AG04449 (cell line): ENCODE measurements at places on chromosomes 11 and 22.

DNA sequence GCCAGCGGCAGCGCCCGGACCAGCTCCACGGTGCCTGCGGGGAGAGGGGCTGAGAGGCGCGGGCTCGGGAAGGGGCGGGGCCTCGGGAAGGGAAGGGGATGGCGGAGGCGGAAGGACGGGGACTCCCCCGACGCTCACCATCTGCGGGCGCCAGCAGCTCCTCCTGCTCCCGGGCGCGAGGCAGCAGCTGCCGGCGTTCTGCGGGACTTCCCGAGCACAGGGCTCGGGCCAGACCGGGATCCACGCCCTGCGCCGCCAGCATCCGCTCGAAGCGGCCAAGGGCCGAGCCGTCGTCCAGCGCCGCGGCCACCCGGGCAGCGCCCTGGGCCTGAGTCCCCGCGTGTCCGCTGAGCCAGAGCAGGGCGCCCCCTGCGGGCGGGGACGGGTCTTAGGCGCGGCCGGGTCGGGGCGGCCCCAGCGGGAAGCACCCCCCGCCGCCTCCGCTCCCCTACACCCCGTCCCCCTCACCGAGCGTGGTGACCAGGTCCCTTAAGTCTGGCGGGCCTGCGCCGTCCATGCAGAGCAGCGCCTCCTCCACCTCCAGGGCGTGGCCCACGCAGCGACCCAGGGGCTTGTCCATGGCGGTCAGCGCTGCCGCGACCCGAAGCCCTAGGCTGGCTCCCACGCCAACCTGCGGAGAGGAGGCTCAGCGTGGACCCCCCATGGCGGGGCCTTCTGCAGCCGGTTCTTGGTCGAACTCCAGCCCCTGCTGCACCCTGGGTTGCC is 873 bp upstream of the SCO2 start:
- DNase-seq, result no peak

- no peak for DNase-seq
These were observed 53.2 kb downstream of the SHISAL1 start for GRCh38 chr22:44259366-44260215.

- DNase-seq, result no peak
These were observed 5.1 kb upstream of the MYEOV start for GRCh38 chr11:69288883-69289242.

GRCh38 chr22:23070418-23071229 is at the start of gene GNAZ:
TSS of gene GNAZ (plus strand) at chr22:23070519. CDS start at chr22:23095696, 25,177 bp downstream.
- DNase-seq, result no peak

DNA sequence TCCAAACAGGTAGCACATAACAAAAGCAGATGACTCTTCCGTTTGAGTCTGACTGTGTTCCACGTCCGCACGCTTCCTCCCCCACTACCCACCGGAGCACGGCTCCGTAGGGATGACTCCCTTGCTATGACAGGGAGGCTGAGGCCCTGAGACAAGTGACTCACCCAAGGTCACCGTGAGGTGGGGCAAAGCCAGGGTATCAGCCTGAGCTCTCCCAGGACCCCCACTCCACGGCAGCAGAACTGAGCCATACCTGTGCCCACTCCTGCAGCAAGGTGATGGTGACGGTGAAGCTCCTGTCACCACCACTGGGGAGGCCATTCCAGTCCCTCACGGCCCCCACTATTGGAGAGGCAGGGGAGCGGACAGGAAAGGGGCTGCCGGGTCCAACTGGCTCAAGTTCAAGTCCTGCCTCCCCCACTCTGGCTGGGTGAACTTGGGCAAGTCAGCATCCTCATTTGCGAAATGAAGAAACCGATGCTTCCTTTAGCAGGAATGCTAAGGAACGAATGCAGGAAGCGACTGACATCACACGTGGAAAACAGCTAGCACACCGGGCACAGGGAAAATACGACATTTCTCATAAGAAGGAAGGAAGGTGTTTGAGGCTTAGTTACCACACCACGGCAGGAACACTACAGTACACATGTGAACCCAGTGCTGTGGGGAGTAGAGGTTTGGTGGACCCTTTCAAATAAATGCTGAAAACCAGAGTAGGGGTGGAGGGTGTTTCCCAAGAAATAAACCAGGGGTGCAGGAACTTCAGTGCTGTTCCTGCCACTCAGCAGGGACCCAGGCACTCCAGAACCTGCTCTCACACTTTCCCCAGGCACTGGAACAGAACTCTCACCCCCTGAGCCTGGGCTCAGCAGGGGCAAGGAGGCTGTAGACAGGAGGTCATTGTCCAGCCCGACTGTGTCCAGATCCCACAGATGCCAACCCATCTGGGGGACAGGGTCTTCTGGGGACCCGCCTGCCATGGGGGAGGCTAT is 32.4 kb upstream of the CBX7 start:
- no peak for DNase-seq

GRCh38 chr11:46407635-46408034 is 16.1 kb upstream of the CHRM4 start:
- DNase-seq, result no peak

DNA sequence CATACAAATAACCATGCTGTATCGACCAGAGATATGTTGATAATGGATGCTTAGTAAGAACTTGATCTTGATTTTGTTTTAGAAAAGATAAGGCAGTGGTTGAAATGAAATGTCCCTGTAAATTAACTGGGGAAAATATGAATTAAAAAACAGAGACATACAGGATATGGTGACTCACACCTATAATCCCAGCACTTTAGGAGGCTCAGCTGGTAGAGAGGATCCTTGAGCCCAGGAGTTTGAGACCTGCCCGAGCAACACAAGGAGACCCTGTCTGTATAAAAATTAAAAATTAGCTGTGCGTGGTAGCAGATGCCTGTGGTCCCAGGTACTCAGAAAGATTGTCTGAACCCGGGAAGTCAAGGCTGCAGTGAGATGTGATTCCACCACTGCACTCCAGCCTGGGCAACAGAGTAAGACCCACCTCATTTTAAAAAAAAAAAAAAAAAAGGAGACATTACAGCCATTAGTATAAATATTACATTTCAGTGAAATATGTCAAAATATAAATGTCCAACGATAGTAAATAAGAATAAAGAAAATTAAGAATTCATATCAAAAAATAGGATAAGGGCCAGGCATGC is 4.6 kb downstream of the PICALM start:
- no peak for DNase-seq

- no peak for DNase-seq
These were observed at the start of gene FERMT3 for GRCh38 chr11:64206457-64207255. TSS of gene FERMT3 (plus strand) at chr11:64206721. CDS start at chr11:64207365, 644 bp downstream.

DNA sequence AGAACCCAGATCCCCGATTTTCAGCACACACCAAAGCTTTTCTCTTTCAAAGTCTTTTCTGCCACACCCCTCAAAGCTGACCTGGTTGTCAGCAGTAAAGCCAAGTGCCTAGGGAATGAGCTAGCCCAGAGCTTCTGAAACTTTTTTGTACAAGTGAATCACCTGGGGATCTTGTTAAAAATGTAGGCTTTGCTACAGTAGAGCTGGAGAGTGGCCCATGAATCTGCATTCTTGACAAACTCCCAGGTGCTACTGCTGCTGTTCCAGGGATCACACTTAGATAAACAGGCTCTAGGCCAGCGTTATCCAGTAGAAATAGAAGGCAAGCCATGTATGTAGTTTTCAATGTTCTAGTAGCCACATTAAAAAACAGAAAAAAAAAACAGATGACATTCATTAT is 21.8 kb upstream of the NAV2 start:
- no peak for DNase-seq

GRCh38 chr22:46162285-46162684 is 12.0 kb downstream of the PPARA start:
- no peak for DNase-seq

GRCh38 chr11:73206801-73207200 is 11.3 kb upstream of the P2RY2 start:
- DNase-seq, result no peak

DNA sequence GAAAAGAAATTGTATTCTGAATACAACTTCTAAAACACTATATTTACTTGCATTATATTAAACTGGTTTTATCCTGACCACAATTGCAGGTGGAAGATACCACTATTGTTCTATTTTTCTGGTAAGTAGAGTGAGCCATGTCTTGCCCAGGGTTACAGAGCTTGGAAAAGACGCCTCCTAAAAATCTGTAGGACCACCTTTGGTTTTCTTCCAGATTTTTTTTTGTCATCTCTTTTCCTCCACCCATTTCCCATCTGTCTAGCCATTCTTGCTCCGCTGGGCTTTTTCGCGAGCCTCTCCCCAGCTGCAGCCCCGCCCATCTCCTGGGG is 294 bp upstream of the MTMR3 start:
- no peak for DNase-seq

- DNase-seq, result no peak
These were observed 90.0 kb downstream of the EXT2 start for GRCh38 chr11:44185522-44185921.

DNA sequence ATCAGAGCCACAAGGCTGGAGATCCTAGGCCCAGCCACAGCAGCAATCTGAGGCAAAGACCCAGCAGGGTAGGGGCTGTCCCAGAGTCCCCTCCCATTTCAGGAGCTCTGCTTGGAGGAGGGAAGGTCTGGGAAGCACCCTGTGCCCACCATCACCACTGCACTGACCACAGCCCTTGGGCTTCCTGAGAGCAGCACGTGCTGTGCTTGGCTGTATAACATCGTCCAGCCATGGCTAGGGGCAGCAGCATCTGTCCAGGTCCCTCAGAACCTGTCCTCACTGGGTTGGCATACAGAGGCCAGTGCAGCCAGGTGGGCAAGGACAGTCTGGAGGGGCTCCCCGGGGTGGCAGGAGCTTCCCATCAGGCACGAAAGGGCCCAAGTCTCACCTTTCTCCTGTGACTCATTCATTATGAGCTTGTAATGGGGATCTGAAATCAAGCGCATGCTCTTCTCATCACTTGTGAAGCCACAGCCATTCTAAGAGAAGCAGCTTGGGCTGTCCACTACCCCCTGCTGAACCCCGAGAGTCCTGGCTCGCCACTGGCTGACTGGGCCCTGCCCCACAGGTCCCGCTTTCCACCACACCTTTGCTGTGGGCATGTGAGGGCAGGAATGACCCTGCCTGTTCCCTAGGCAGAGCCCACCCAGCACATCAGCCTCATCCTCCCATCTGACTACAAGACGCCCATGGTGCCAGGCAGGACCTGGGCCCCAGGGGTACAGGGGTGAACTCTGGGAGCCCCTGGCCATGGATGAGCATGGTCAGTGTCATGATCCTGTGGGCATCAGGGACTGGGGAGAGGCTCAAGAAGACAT is 83.3 kb downstream of the MED15 start:
- no peak for DNase-seq

DNA sequence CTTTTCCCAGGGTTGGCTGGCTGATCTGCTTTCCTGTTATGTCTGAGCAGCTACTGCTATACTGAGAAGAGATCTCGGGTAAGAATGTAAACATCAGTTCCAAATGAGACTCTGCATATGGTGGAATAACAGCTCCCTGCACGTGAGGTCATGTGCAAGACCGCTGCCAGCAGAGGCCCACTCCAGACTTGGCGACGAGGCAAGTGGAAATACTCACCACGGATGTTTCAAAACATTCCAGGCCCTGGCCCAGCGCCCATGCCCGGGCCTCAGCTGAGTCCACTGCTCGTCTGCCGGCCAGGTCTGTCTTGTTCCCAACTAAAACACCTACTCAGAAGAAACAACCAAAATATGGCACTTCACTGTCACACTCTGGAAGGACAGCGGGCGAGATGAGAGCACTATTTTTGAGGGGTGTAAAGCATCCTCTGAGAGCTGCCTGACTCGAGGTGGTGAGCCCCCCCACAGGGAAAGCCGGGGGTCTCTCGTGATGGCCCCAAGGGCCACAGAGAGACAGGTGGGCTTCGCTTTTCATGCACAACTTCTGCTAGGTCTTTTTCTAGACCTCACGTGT is 13.1 kb downstream of the IFT27 start:
- no peak for DNase-seq

DNA sequence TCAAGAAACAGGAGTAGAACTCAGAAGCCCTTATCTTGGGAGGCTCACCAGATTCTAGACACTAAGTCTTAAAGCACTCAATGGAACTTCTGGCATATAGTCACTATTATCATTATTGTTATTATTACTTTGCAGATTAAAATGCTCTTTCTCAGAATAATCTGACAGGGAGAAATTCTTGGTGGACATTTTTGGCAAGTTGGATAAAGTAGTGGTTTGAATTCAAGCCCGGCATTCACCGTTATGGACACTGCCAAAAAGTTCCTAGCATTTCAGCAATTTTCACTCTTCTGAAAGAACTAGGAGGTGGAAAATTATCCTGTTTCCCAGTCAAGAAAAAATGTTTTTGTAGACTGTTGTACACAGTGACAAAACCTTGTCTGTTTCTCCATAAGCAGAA is 179.6 kb upstream of the ISX start:
- no peak for DNase-seq

DNA sequence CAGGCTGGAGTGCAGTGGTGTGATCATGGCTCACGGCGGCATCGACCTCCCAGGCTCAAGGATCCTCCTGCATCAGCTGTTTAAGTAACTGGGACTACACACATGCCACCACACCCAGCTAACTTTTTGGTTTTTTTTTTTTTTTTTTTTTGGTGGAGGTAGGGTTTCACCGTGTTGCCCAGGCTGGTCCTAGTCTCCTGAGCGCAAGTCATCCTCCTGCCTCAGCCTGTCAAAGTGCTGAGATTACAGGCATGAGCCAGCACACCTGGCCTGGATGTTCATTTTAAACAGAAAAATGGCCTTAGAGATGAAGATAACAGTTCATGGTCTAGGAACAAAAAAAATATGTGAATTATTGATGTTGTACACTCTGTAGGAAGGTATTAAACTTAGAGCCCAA is 13.6 kb upstream of the SLC25A18 start:
- no peak for DNase-seq

- DNase-seq, result no peak
These were observed 18.6 kb downstream of the LSP1 start for GRCh38 chr11:1871531-1871930.

- no peak for DNase-seq
These were observed 507.2 kb downstream of the TBC1D22A start for GRCh38 chr22:47269516-47270088.

GRCh38 chr22:39851606-39852315 is 41.8 kb downstream of the ENTHD1 start:
- DNase-seq, result no peak

DNA sequence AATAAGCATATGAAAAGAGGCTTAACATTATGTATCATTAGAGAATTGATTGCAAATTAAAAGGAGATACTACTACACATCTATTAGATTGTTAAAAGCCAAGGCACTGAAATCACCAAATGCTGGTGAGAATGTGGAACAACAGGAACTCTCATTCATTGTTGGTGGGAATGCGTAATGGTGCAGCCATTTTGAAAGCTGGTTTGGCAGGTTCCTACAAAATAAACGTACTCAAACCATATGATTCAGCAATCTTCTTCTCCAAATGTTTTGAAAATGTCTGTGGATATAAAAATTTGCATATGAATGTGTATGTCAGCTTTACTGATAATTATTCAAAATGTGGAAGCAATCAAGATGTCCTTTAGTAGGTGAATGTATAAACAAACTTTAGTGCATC is 176.4 kb upstream of the PLET1 start:
- no peak for DNase-seq
